ENCODE measurements at places on chromosomes 5 and 9.

- DNase-seq: no peak
These were observed 33.0 kb upstream of the WHRN start for GRCh38 chr9:114538241-114538640.

DNA sequence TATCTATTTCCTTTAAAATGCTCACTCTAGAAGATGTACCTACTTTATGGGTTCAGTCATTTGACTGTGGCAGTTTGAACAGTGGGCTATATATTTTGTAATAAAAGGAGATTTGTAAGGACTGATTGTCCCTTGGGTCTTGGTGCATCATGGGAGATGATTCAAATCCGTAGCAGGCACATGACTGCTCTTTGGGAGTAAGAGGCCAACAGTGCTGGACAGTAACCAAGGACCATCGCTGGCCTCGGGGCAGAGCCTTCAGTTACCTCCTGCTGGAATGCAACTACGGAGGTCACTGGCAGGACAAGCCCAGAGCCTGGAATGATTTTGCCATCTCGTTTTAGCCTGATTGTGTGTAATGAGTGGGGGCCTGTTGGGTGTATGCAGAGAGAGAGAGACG is 7.0 kb upstream of the MAMDC2 start:
- DNase-seq: no peak

- no peak for DNase-seq
These were observed 457.5 kb downstream of the KIF4B start for GRCh38 chr5:155471027-155471426.

- DNase-seq: no peak
These were observed 58.7 kb downstream of the MED27 start for GRCh38 chr9:132020820-132021510.

GRCh38 chr9:124631326-124631725 is 124.1 kb upstream of the NR5A1 start:
- DNase-seq: no peak

- DNase-seq: no peak
These were observed 171.2 kb downstream of the DOCK8 start for GRCh38 chr9:385818-386398.

- no peak for DNase-seq
These were observed 13.3 kb downstream of the PHAX start for GRCh38 chr5:126613941-126614592.

DNA sequence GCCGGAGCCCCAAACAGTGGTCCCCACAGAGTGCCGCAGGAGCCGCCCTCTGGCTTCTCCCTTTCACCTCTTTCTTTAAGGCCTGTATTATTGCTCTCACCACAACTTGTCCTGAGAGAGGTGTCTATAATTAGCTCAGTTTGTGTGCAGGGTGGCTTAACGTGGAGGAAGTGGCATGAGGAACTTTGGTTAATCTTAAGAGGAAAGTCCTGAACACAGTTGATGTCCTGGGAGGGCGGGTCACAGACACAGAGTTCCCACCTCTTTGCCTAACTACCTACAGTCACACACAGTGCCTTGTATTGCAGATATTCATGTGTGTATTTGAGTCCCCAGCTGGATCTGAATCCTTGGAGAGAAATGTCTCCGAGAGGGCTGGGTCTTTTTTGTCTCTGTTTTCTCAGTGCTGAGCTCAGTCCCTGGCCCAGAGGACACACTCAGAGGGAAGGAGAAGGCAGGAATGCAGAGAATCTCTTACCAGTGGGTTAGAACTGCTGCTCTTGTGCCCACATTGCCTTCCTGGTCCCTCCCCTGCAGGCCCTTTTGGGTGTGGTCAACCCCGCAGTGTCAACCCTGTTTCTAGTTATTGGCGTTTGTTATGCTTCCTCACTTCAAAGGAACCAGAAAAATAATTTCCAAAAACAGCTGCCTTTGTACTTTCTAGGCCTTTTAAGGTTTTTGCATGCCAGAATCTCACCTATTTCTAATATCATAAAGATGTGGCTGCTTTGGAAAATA is 392.5 kb downstream of the KDM4C start:
- DNase-seq: no peak

- DNase-seq: no peak
These were observed 38.0 kb downstream of the CAMK4 start for GRCh38 chr5:111262153-111262552.

DNA sequence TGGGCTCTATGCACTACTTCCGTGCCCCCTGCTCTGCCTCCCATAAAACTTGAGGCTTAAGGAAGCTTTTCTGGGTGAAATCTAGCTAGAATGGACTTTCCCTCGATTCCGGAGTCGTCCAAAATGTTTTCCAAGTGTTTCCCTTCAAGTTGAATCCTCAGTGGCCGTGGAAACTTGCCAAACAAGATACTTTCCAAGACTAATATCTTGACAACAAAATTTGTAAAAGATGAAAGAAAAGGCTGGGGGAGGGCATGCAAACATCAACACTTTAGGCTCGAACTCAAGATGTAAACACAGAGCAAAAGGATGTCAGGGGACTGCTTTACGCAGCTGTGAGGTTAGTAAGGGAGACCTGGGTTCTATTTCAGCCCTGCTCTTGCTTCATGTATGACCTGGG is 482.8 kb upstream of the KLF4 start:
- no peak for DNase-seq

- no peak for DNase-seq
These were observed 321.5 kb downstream of the NFIB start for GRCh38 chr9:13992138-13993088.

- DNase-seq: peak; percentile 49
These were observed 211.5 kb downstream of the GAPVD1 start for GRCh38 chr9:125472926-125473701.

GRCh38 chr9:131438190-131438589 is 44.3 kb downstream of the PRRC2B start:
- no peak for DNase-seq

DNA sequence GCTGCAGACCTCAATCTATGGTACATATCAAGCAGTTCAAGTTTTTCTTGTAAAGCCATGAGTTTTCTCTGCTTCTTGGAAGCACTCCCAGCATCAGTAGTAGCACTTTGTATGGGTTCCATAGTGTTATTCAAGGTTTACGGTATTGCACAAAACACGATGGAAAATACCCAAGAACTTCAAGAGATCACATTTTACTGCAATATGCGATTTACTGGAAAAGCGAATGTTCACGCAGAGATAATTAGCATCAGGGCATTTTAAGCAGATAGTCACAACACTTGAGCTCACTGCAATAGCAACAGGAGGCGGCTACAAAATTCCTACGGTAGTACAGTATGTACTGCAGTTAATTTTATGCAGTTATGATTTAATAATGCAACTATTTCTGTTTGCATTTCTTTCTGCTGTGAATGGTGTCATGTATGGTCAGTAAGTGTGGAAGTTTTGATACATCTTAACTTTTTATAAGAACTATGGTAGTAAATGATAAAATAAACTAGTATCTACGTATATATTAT is 200.8 kb downstream of the SMARCA2 start:
- no peak for DNase-seq

DNA sequence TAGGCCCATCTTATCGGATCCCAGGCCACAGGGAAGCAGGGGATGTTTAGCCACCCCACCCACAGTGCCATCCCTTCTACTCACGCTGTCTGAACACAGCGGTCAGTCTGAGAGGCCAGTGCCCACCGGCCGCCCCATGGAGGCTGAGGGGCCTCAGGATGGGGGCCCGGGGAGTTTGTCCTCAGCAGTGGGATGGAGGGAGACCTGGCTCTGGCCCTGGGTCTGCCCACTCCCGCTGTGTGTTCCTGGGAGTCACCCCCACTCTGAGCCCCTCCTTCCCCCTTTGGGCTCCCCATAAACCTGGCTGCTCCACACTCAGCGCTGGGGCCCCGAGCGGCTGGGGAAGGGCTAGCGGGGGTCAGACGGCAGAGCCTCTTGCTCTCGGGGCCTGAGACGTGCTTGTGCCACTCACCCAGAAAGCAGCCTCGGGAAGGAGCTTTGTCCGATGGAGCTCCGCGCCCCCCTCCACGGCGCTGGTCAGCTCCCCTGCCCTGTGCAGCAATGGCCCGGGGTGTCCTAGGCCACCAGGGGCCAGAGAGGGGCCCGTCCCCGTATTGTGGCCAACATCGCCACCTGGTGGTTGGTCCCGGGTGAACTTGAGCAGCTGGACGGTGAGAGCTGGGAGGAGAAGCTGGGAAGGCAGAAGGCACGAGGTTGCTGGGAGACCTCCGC is 10.9 kb upstream of the LAMC3 start:
- peak; percentile 85 for DNase-seq

- DNase-seq: no peak
These were observed 898.0 kb upstream of the C9orf72 start for GRCh38 chr9:28471261-28471660.

DNA sequence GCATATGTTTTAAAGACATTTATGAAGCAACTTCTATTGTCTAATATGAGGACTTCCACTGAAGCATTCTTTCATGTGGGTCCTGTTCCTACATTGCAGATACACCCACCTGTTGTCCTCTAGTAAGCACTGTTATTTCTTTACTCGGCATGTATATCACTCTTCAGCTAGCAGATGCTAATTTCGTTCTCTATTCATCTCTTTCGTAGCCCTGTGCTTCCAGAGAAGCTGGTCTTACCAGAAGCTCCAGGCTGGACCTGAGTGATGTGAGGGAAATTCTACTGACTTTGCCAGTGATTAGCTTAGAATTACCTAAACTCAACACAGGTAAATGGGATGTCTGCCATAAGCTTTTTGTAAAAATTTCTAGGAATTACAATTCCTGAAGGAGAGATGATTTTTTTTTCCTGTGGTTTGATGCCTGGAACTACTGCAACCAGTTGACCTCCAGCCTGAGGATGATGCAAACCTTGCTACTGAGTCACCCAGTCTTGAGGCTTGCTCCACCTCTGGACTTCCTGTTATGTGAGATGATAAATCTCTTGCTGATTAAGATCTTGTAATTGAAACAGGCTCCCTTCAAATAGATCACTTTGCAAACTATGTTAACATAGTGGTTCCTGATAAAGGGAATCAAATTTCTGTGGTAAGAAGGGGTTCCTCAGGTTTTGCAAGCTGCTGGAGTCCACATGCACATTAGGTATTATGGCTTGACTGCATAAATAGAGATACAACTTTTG is 52.2 kb upstream of the SPINK5 start:
- DNase-seq: no peak

GRCh38 chr5:62431735-62432620 is 19.4 kb downstream of the IPO11 start:
- no peak for DNase-seq

DNA sequence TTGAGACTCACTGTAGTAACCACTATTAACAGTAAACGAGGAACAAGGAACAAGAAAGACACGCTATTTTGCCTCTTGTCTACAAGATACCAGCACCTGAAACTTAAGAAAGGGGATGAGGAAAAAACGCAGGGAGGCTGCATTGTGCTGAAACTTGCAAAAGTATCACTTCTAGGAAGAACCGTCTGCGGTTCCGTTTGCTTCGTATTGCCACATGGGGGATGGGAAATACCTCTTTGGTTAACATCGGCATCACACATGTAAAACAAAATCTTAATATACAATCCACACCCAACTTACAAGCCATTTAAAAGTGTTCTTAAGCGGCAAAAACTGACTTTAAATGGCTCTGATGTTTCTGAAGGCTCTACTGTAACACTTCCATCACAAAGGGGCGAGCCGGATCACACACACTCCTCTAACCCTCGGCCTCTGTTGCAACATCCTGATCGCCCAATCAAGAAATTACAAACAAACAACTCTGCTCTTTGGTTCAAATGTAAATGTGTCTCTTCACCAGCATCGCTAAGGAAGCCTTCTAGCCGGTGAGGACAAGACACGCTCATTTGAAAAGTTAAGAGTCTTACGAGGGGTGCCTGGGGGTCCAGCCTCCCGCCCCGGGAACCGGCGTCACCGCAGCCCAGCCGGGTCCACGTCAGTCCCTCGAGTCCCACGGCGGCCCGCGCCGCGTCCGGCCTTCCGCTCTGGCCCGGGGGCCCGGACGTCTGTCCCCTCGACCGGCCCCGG is 621 bp downstream of the SEC16A start:
- DNase-seq: no peak

GRCh38 chr9:962023-962422 is 14.4 kb upstream of the DMRT3 start:
- DNase-seq: no peak

DNA sequence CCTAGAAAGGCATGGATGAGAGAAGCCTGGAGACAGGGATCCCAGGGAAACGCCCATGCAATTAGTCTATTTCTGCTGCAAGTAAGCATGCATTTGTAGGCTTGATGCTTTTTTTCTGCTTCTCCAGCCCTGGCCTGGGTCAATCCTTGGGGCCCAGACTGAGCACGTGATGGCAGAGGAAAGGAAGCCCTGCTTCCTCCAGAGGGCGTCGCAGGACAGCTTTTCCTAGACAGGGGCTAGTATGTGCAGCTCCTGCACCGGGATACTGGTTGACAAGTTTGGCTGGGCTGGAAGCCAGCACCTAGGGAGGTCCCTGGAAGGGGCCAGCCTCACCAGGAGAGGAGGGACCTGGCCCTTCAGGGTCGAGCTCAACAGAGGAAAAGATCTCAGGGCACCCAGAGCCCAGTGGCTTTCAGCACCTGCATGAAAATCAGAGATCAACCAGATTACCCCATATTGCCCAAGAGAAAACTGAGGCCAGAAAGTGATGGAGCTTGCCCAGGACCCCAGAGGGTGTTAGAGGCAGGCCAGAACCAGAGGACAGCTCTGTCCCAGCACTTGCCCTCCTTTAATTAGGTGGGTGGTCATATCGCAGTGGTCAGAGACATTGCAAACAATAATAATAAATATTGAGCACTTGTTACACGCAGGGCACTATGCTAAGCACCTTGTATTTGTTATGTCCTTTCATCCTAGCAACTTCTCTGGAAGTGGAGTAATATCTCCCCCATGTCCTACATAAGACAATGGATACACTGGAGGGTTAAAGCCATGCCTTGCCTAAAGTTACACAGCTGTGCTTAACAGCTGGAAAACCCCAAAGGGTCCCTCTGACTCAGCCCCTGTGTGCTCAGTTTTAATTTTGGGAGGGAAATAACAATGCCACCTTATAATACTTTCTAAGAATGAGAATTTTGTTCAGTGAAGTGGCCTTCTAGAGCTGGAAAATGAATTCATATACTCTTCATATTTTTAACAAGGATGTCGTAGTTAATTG is 67.1 kb downstream of the KLF4 start:
- peak; percentile 80 for DNase-seq

GRCh38 chr9:2022560-2022959 is 7.4 kb downstream of the SMARCA2 start:
- DNase-seq: no peak

DNA sequence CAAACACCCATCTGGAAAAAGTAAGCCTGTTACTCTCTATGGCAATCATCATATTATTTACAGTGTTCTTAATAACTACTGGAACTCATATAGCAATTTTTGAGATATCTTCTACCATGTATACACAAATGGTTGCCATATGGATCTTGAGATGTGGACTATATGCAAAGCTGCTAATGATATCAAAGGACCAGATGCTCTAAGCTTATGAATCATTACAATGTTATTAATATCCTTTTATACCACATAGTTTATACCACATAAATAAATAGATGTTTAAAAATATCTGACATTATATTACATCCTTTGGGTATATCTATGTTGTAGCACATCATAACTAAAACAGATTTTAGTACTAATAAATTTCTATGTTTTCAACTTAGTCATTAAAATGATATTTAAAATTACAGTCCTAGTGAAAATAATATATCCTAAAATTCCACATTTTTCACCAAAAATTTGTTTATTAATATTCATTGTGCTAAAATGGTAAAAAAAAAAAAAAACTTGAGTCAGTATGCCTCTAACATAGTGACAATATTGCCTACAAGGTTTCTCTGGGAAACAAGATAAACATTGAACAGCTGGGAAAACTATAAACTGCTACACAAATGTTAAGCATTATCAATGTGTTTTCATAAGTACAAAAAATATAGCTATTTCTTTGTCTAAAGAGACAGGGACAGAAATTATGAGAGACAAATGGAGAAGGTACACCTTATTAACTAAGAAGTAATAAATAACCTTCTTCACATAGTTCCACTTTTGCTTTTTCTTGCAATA is 85.5 kb downstream of the DTWD2 start:
- no peak for DNase-seq

Data from left ventricle myocardium superior (tissue), 1 donor.